ENCODE measurements at places on chromosomes 1 and 21. TPM values are rescaled to one million over a fixed set of nuclear protein-coding genes. Genes with fewer than 3 reads are reported as not detected.

The HJV gene
- total RNA-seq: not detected

The FAM163A gene
- total RNA-seq: not detected

The DNAJC6 gene
- not detected for total RNA-seq

The S100A14 gene
- not detected for total RNA-seq

The ACADM gene
- total RNA-seq: 28.8 TPM

The KDF1 gene
- 0.58 TPM for total RNA-seq

The ADGRL2 gene
- total RNA-seq: 2.5 TPM

The ZNF697 gene
- total RNA-seq: 7.8 TPM

The CD52 gene
- not detected for total RNA-seq

The DNASE2B gene
- 0.18 TPM for total RNA-seq

The CRYBG2 gene
- not detected for total RNA-seq

The CYYR1 gene
- total RNA-seq: not detected

The GPR157 gene
- total RNA-seq: 4.6 TPM

The ADIPOR1 gene
- 62.8 TPM for total RNA-seq

The OR10Z1 gene
- not detected for total RNA-seq

The CCDC190 gene
- 0.86 TPM for total RNA-seq

The BGLAP gene
- not detected for total RNA-seq

The OR2G6 gene
- not detected for total RNA-seq

The DOP1B gene
- 12.6 TPM for total RNA-seq

The H6PD gene
- 113 TPM for total RNA-seq

The TENT5C gene
- total RNA-seq: 0.35 TPM

The ACTL8 gene
- total RNA-seq: not detected

The SLC35F3 gene
- 0.71 TPM for total RNA-seq

The SLC25A34 gene
- not detected for total RNA-seq

The SYDE2 gene
- 5.0 TPM for total RNA-seq
